Activated naive CD8-positive, alpha-beta T cell treated with anti-CD3 and anti-CD28 coated beads for 36 hours (primary cell): ENCODE measurements at places on chromosomes 12 and 14. TPM values are rescaled to one million over a fixed set of nuclear protein-coding genes. Genes with fewer than 3 reads are reported as not detected.

DNA sequence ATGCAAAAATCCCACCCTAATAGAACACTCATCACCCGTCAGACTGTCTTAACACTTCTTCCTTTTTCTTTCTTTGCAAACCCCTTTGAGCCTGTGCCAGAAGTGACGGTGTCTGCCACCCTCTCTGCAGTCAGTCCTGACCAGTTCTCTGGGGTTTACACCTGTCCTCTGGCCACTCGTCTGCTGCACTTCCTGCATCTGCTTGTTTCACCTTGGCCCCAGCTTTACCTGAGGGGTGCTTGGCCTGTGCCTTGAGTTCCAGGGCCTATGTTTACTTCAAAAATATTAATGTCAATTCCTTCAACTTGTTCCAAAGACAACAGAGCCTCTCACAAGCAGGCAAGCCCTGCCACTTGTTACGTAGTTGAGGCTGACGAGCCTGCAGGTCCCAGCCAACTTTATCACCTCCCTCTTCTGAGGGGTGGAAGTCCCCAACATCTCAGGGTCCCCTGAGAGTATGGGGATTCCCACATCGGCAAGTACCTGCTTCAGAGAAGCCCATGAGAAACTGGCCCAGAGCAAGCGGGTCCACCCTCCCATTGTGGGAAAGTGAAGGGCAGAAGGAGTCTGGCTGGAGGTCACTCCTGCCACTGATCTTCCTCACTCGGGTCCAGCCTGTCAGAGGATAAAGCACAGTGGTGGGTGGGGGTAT lies 205.4 kb downstream of the DAD1 start:
- no peak overlapping the region for H3K4me3 ChIP-seq
- H3K27me3 ChIP-seq: no peaks in the 10 kb centered on the region
- H3K27ac ChIP-seq: peak overlapping the region; percentile 75
- no peaks in the 10 kb centered on the region for H3K36me3 ChIP-seq
- peak; percentile 1 for DNase-seq

The SPTB gene
- total RNA-seq: 0.32 TPM

The KLRG1 gene
- 2.2 TPM for total RNA-seq

DNA sequence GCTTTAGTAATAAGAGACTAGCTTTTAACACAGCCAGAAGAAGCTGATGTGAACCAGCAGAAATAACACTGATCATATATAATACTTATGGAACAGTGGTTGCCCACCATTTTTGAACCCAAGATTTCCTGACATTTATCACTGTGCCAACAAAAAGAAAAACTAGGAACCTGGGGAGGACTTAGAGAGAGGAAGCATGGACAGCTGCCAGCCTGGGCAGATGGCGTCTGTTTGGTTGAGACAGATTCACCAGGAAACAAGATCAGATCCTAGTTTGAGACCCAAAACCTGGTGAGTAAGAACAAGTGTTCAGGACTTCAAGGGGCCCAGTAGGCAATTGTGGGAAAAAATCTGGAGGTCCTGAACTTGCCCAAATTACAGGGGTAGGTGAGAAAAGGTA lies 95.3 kb downstream of the BICD1 start:
- no peak for DNase-seq
- H3K36me3 ChIP-seq: peaks cover 9% of the 10 kb centered on the region
- H3K4me1 ChIP-seq: peaks cover 3% of the 10 kb centered on the region
- H3K27ac ChIP-seq: no peak overlapping the region
- H3K27me3 ChIP-seq: no peaks in the 10 kb centered on the region

DNA sequence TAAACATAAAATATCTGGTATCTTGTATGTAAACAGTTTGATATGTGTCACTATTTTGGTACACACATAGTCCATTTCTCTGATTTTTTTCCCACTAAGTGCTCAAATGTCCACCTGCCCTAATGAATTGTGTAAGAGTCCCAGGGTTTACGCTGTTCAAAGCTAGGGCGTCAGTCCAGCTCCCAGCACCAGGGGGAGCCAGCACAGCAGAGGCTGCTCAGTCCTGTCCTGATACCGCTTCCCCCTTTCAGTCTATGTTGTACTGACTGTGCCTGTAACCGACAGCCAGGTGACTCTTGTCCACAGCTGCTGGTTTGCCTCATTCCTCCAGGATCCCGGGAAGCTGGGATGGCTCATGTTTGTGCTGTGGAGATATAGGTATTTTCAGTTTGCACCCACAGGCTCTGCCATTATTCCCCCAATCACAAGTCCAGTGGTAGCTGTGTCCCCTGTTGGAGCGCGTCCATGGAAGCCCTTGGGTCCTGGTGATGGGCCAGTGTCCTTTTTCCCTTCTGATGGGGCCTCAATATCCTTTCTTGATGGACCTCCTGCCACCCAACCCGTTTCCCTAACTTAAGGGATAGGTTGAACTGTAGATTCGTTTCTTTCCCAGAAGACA lies 242.0 kb downstream of the NEDD1 start:
- no peak overlapping the region for H3K4me3 ChIP-seq
- H3K27me3 ChIP-seq: peaks cover 11% of the 10 kb centered on the region
- H3K27ac ChIP-seq: no peak overlapping the region
- H3K36me3 ChIP-seq: no peaks in the 10 kb centered on the region

GRCh38 chr12:112524676-112525425 lies 106.1 kb downstream of the PTPN11 start:
- H3K4me3 ChIP-seq: no peak overlapping the region
- no peaks in the 10 kb centered on the region for H3K4me1 ChIP-seq
- DNase-seq: no peak

GRCh38 chr12:94184995-94185719 lies 36.8 kb downstream of the PLXNC1 start:
- no peak for DNase-seq
- H3K27me3 ChIP-seq: no peaks in the 10 kb centered on the region
- H3K27ac ChIP-seq: no peak overlapping the region
- H3K4me3 ChIP-seq: no peak overlapping the region
- H3K36me3 ChIP-seq: peaks cover 3% of the 10 kb centered on the region

The MOK gene
- 6.5 TPM for total RNA-seq

- no peak overlapping the region for H3K4me3 ChIP-seq
- DNase-seq: no peak
- no peaks in the 10 kb centered on the region for H3K27me3 ChIP-seq
- H3K36me3 ChIP-seq: no peaks in the 10 kb centered on the region
- no peak overlapping the region for H3K27ac ChIP-seq
- peaks cover 8% of the 10 kb centered on the region for H3K4me1 ChIP-seq
Measured at GRCh38 chr14:71235875-71236274, 328.6 kb downstream of the PCNX1 start.

The AQP6 gene
- not detected for total RNA-seq

GRCh38 chr14:81594012-81594411 lies 60.4 kb upstream of the SEL1L start:
- H3K27ac ChIP-seq: no peak overlapping the region
- no peaks in the 10 kb centered on the region for H3K4me1 ChIP-seq
- H3K27me3 ChIP-seq: peaks cover 7% of the 10 kb centered on the region
- DNase-seq: no peak

DNA sequence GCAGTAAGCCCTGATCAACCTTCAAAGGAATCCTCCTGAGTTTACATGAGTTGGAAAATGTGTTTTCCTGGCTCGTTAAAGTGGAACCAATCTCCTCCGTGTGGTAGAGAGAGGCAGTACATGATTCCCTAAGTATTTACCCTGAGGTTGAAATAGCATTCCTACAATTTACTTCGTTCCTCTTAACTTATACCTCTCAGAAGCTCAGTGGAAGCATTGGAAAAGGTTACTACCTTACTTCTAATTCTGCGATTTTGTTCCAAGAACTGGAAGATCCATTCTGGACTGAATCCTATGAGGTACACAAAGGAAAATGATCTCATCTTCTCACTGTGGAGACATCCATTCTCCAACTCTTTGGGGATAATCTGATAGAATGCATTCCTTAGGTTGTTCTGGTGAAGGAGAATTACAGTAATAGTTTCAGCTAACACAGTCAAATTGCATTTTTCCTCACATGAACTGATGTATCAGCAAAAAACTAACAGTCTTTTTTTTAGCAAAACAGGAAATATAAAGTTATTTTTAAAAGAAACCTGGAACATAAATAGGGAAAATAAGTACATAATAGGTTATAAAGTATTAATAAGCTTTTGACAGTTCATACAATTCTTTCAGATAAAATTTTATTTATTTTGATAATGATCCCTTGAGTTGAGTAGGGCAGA lies 475.6 kb downstream of the PDZRN4 start:
- no peaks in the 10 kb centered on the region for H3K36me3 ChIP-seq
- DNase-seq: no peak
- no peak overlapping the region for H3K4me3 ChIP-seq

GRCh38 chr14:99862136-99862535 lies 68.9 kb downstream of the EML1 start:
- peaks cover 8% of the 10 kb centered on the region for H3K27me3 ChIP-seq
- H3K4me3 ChIP-seq: no peak overlapping the region
- no peaks in the 10 kb centered on the region for H3K36me3 ChIP-seq
- no peak for DNase-seq
